NCI-H2107 (cell line): ENCODE measurements at places on chromosomes 6 and 20.

DNA sequence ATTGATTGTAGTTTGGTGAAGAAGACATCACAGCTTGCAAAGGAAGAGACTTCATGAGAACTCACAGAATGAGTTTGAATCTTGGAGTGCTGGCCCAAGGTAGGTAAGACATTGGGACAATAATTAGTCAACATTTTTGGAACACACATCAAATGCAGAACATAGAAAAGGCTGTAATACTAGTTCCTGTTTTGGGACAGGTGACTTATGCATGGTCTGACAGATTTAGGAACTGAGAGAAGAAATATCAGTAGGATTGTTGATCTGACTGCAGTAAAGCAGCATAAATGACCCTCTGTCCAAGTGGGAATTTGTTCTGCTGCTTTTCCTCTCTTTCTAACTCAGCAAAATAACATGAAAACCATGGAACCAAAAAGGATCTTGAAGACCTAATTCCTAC lies 102.3 kb upstream of the MAP3K7 start:
- no peak for DNase-seq

DNA sequence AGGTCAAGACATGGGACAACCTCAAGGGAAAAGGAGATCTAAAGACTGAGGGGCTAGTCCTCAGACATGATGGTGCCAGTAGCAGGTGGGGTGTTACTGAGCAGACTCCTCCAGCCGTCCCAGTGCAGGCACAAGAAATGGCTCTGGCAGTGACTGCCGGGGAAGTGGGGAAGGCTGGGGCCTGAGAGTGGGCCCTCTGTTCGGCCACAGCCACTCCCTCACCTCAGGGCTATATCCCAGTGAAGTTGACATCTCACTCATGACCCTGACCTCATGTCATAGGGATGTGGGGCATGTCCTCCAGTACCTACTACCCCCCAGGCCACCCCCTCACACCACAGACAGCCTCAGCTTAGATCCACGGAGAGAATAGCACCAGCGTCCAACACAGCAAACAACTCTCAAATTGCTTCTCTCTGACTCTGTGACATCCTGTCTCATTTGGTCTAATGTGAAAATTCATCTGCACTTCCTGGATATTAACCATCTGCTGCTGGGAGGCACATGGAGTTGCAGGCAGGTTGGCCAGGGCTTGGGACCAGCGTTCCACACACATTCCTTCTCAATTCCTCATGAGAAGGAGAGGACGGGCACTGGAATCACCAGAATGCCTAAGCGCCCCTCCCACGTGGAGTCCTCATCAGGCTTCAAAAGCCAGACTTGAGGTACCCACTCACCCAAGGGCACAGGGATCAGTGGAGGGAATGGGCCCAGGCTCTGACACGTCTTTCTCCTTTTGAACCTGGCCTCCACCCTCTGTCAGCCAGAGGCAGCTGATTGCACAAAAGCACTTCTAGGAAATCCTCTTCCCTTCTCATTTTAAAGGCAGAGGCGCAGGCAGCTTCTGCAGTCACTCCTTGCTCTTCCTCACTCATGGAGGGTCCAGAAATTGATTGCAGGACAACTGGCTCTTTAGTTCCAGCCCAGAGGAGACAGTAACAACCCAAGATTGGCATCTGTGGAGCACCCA lies 163.6 kb upstream of the CST7 start:
- DNase-seq: no peak

- DNase-seq: no peak
These were observed 26.4 kb downstream of the GPX5 start for GRCh38 chr6:28551891-28552666.

- DNase-seq: no peak
These were observed 34.6 kb downstream of the PANK2 start for GRCh38 chr20:3923818-3924217.

- DNase-seq: no peak
These were observed 16.2 kb upstream of the IER3 start for GRCh38 chr6:30760549-30760948.
